ENCODE measurements at places on chromosomes 3 and 15.

GRCh38 chr3:178223876-178224275, 312.4 kb upstream of the KCNMB2 start:
- no peak for DNase-seq

- DNase-seq, result no peak
These were observed 88.0 kb downstream of the EDEM1 start for GRCh38 chr3:5275529-5275928.

- DNase-seq, result no peak
These were observed 1413.8 kb downstream of the SI start for GRCh38 chr3:163664466-163664865.

GRCh38 chr3:175287361-175287963, 428.3 kb downstream of the NAALADL2 start:
- no peak for DNase-seq

GRCh38 chr3:128385080-128385832, 81.4 kb downstream of the DNAJB8 start:
- no peak for DNase-seq

DNA sequence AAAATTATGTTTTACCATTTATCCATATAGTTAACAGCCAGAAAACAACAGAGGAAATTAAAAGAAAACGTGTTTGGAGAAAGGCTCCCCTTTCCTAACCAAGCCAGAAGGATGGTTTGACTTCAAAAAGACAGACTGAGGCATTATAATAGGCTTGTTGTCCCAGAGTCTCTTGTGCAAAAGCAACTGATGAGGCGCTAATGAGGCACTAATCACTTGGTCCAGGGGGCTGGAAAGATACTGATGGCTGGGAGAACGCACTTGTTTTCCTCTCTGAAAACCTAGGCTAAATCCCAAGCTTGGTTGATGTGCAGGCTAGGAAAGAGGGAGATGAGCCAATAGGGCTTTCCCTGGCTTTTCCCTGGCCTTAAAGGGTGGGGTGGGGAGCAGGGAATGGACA, 389.6 kb downstream of the NTRK3 start:
- DNase-seq, result no peak

DNA sequence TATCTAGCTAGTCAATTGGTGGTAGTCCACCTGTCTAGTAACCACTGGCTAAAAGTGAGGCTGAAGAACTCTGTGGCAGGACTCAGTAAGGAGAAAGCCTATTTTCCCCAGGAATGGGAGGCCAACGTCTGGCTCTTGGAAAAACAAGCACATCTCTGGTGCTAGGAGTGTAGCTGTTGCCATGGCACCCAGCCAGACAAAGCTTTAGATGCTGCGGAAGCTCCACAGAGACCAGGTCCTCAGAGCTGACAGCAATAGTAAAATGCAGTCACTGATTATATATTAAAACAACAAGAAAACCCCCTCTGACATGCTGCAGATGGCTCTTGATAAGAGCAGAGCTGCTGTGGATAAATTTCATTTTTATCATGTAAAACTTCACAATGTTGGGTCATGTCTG, 124.9 kb upstream of the STRIT1 start:
- no peak for DNase-seq

GRCh38 chr15:32716915-32717425, 834 bp upstream of the GREM1 start:
- no peak for DNase-seq

DNA sequence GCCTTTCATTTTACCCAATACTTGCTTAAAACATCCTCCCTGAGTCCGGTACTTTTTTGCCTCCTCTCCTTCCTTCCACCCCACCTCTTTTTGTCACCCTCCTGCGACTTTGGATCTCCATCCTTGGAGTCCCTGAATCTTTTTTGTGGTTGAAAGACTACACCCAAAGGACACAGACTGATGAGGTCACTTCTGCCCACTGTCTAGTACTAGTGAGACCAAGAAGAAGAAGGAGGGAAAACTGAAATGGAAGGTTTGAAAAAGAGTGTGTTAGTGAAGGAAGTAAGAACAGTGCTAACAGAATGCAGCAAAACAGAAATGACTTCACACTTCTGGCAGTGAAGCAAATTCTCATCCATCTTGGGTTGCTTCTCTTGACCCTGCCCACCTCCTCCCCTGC, 6.6 kb downstream of the B3GNT5 start:
- no peak for DNase-seq
